Activated CD8-positive, alpha-beta T cell treated with anti-CD3 and anti-CD28 coated beads, Interleukin-2, amount 10 ng/mL, durations not matched to agents 7 days and 5 days (primary cell): ENCODE measurements at places on chromosomes 3 and 15. TPM values are rescaled to one million over a fixed set of nuclear protein-coding genes. Genes with fewer than 3 reads are reported as not detected.

DNA sequence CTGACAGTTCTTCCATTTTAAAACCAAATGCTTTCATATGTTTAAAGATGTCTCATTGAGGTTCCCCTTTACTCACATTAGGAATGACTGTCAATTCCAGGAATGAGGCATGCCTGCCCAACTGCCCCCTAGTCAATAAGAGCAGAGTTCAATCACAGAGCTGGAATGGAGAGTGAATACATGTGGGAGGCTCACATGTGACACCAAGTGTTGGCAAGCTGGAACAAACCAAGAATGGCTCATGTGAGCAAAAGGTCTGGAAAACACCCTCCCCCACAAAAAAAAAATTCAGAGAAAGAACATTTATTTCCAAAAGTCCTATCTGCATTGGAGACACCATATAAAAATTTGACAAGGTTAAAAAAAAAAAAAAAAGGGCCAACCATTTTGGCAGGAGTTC is 3.7 kb downstream of the PBRM1 start:
- H3K27ac ChIP-seq = peak overlapping the region; percentile 5
- peaks cover 55% of the 10 kb centered on the region for H3K36me3 ChIP-seq
- peaks cover 35% of the 10 kb centered on the region for H3K4me1 ChIP-seq
- no peaks in the 10 kb centered on the region for H3K27me3 ChIP-seq
- no peak for DNase-seq
- H3K4me3 ChIP-seq = no peak overlapping the region

Gene CMTM8
- total RNA-seq = 2.1 TPM

DNA sequence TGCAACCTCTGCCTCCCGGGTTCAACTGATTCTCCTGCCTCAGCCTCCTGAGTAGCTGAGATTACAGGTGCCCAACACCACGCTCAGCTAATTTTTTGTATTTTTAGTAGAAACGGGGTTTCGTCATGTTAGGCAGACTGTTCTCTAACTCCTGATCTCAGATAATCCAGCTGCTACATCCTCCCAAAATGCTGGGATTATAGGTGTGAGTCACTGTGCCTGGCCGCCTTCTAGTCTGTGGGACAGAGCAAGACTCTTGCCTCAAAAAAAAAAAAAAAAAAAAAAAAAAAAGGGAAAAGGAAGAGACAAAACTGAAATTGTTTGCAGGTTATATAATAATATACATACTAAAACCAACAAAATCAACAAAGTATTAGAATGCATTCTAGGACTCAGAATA is 215.2 kb downstream of the PCCB start:
- H3K4me3 ChIP-seq = no peak overlapping the region
- H3K4me1 ChIP-seq = peaks cover 6% of the 10 kb centered on the region
- H3K27ac ChIP-seq = no peak overlapping the region
- no peaks in the 10 kb centered on the region for H3K27me3 ChIP-seq
- H3K36me3 ChIP-seq = peaks cover 57% of the 10 kb centered on the region
- DNase-seq = no peak

Gene CSPG5
- total RNA-seq = 0.42 TPM

Gene CFAP92
- 0.18 TPM for total RNA-seq
